ENCODE measurements at places on chromosomes 7 and 10.

GRCh38 chr7:106874076-106874475 lies 9.0 kb downstream of the PIK3CG start:
- no peak for DNase-seq

GRCh38 chr7:22230238-22230637 lies 126.7 kb downstream of the RAPGEF5 start:
- DNase-seq, result no peak

- DNase-seq, result no peak
Observed at GRCh38 chr7:156115582-156115981, 303.3 kb upstream of the SHH start.

DNA sequence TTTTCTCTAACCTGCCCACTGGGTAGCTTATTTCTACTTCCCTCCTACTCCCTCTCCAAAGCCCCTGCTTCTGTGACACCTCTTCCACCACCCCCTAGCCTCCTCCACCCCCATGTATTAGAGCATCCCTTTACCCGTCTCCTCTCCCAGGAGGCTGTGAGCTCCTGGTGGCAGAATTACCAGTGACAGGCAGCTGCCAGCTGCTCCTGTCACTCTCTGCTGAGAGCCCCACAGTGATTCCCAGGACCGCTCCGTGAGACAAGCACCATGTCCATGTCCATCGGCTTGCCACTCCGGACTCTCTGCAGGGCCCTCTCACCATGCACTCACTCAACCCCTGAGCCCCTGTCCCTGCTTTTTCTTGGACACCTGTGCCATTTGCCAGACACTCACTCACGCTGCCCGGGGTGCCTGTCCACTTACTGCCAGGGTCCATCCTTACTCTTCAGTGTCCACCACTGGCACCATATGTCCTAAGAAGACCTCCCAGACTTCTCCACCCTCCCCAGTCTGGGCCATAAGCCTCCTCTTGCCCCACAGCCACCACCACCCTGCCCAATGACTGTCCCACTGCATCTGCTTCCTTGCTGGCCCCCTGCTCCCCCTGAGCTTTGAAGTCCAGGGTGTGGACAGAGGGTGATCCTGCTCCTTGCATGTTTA lies 9.8 kb downstream of the WDFY4 start:
- no peak for DNase-seq

DNA sequence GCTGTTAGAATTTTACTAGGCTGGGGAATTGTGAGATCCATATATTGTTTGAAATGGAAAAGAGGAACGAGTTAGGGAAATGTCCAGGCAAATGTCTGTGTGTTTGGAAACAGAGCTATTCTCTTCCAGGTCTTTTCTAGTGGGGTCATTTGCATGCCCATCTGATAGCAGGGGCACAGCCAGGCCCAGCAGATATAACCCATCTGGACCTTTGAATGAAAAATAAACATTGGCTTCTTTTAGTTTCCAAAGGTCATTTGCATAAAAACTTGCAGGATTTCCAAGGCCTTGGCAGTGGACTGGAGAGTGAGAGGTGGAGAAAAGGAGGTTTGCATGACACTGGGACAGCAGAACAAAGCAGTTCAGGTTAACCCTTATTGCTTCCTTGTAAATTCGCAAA lies 188.0 kb upstream of the GPR26 start:
- DNase-seq, result no peak

DNA sequence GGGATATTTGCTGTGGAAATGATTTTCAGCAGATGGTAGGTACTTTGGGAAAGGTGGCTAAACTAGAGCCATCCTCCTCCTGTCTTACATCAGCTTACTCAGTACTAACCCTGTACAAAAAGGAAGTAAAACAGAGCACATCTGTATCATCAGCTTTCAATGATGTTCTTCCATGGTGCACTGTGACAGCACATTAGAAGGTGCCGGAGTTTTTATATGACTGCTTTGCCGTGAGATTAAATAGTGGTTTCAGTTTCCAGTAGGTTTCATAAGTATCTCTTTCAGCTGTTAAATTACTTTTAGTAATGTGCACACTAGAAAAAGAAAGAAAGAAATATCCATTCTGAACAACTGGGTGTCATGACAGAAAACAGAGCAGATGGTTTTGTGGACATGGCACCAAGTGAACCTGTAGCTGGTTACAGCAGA lies 86.5 kb downstream of the ARID5B start:
- peak; percentile 67 for DNase-seq

DNA sequence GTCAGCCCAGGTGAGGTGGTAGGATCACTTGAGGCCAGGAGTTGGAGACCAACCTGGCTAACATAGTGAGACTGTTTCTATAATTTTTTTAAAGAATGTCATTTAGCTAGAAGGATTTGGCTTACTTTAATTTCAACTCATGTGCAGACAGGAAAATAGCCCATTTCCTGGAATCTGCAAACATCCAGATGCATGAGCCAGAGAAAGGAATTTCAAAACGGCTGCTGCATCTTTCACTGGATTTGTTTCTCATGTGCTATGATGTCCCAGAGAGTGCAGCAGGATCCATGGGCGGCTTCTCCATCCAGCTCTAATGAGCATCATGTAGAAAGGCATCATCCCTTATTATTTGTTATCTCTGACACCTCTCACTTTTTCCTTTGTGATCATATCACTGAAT lies 149.3 kb downstream of the GALNT17 start:
- no peak for DNase-seq

GRCh38 chr7:27124902-27125689 lies 5.5 kb downstream of the HOXA4 start:
- no peak for DNase-seq

DNA sequence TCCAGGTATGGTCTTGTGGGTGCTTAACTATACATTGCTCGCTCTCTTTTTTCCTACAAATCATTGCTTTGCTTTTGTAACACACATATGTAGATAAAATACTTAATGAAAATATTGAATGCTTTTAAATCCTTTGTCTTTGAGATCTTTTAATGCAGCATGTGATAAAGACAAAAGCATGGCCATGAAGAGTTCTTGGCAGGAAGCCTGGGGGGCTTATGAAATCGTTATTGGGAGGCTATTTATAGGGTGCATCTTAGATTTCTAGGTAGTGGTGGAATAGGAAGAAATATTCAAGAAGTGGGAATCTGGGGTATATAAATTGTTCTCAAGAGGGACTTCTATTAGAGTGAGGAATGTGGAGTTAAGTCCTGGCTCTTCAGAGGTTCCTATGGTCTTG lies 21.9 kb downstream of the UBE2D1 start:
- DNase-seq, result no peak

Data from GM20000 (cell line).